Type B pancreatic cell (in vitro differentiated cells): ENCODE measurements at places on chromosomes 7 and 10.

- no peak for DNase-seq
Measured at GRCh38 chr10:121064491-121064890, 213.3 kb downstream of the WDR11 start.

GRCh38 chr10:13054844-13055243 is 45.1 kb upstream of the OPTN start:
- no peak for DNase-seq

DNA sequence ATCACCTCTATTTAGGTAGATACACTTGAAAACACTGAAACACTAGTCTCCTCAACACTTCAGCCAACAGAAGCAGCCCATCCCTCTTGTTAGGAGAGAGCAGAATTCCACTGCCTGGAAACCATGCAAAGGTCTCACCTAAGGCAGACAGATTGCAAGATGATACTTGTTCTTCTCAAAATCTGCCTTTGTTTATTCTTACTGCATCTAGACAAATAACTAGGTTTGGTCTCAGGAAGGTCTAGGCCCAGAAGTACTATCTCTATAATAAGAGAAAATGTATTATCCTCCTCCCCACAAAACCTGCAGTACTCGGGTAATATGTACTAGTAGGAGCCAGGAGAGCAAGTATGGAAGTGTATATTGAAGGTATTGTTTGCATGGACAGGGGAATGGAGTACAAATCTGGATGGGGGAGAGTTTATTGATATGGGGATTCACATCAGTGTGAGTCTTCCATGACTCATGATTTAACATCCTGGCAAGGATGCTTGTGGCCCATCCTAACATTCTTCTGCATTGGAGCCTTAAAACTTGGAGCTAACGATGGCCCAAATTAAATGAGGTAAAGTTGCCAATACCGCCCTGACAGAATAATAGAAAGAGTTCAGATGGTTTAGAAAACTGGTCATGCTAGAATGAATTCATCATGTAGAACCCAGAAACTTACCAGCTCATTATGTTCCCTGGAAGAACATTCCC is 109.2 kb downstream of the EPC1 start:
- DNase-seq: no peak

DNA sequence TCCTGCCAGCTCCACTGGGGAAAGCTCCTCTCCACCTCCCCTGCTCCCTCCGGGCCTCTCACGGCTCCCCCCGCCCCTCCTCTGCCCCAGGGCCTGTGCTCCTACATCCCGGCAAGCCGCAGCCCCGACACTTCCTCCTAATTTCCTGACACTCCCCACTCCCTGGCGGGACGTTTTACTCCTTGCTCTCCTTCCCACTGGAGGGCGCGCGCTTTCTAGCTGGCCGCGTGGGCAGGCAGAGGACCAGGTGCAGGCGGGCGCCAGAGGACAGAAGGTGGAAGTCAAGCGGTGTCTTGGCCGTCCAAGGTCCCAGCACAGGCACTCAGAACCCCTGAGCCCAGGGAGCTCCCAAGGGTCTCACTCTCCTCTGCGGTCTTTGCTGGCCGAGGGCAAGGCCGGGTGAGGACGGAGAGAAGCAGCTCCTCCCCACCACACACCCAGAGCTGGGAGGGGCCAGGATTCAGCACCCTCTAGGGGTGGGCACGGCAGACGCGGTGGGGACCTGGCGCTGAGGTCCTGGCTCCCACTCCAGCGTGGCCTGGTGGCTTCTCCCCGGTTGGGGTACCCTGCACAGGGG is 19.1 kb downstream of the ADAM8 start:
- DNase-seq: no peak

GRCh38 chr10:70354100-70354499 is 28.3 kb downstream of the LRRC20 start:
- no peak for DNase-seq

GRCh38 chr10:31346953-31347352 is 27.9 kb downstream of the ZEB1 start:
- no peak for DNase-seq
